NCI-H524 (cell line): ENCODE measurements at places on chromosomes 12 and 14.

- no peak for DNase-seq
These were observed 822.3 kb downstream of the LRFN5 start for GRCh38 chr14:42428996-42429395.

DNA sequence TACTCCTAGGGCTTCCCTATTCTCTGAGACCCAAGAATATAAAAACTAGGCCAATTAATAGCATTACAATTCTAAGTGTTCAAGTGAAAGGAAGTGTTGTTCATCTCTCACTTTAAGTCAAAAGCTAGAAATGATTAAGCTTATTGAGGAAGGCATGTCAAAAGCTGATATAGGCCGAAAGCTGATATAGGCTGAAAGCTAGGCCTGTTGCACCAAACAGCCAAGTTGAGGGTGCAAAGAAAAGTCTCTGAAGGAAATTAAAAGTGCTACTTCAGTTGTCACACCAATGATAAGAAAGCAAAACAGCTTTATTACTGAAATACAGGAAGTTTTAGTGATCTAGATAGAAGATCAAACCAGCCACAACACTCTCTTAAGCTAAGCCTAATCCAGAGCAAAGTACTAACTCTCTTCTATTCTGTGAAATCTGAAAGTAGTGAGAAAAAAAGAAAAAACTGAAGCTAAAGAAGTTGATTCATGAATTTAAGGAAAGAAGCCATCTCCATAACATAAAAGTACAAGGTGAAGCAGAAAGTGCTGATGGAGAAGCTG lies 68.9 kb downstream of the SLC6A15 start:
- DNase-seq, result no peak

- DNase-seq, result no peak
These were observed 89.0 kb upstream of the TRAF3 start for GRCh38 chr14:102688290-102688689.

- DNase-seq, result no peak
These were observed 19.0 kb downstream of the DIP2B start for GRCh38 chr12:50523772-50524171.

GRCh38 chr12:40473962-40474361 lies 218.3 kb upstream of the CNTN1 start:
- DNase-seq, result no peak

GRCh38 chr12:46453428-46453827 lies 80.9 kb upstream of the SLC38A2 start:
- no peak for DNase-seq

DNA sequence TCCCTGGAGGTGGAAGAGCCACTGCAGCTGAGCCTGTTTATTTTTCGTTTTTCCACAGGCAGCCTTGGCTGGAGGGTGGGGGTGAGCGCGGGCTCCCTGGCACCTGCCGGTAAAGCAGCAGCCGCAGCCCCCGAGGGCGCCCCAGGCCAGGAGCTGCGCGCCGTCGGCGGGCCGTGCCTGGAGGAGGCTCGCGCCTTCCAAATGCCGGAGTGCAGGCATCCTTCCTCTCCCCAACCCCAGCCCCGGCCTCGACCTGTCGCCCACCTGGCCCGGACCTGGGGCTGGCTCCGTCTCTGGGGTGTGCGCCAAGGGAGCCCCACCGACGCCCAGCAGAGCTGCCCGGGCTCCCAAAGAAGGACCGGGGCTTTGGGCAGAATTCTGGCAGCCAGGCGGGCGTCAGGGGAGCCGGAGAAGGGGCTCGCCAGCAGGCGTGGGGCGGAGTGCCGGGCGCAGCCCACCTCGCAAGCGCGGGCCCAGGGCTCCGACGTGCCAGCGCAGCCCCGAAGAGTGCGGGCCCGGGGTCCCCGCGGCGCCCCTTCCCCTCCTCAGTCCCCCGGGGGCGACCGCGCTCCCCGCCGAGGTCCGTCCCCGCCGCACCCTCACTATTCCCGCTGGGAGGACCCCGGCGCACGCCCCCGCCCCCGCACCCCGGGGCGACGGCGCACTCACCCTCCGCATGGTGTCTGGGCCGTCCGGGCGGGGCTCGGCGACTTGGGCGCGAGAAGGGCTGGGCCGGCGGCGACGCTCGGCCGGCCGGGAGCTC lies 130.3 kb downstream of the NDUFA12 start:
- DNase-seq, result peak; percentile 34

- DNase-seq, result no peak
These were observed 3.7 kb upstream of the ZNF384 start for GRCh38 chr12:6692888-6693287.

GRCh38 chr12:108162207-108162606 lies 33.1 kb downstream of the WSCD2 start:
- DNase-seq, result no peak

DNA sequence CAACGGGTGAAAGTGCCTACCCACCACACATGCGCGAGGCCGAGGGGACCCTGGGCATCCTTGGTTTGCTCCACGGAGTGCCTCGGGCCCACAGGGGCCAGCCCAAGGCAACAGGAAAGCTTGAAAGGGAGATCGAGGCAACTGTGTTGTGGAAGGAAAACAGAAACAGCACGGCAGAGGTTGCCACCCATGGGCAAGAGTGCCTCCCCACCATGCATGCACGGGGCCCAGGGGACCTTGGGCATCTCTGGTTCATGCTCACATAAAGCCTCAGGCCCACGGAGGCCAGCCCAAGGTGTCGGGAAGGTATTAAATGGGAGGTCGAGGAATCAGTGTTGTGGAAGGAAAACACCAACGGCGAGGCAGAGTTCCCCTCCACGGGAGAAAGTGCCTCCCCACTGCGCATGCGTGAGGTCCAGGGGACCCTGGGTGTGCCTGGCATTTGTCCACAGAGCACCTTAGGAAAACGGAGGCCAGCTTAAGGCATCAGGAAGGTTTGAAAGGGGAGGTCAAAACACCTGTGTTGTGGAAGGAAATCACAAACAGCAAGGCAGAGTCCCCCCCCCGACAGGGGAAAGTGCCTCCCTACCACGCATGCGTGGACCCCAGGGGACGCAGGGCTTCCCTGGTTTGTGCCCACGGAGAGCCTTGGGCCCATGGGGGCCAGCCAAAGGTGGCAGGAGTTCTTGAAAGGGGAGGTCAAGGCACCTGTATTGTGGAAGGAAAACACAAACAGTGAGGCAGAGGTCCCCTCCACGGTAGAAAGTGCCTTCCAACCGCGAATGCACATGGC lies 367.3 kb downstream of the ALG10 start:
- no peak for DNase-seq

- DNase-seq, result no peak
These were observed 122.7 kb upstream of the LMNTD1 start for GRCh38 chr12:25675808-25676207.

- no peak for DNase-seq
These were observed 24.8 kb downstream of the CALM1 start for GRCh38 chr14:90421632-90422020.

DNA sequence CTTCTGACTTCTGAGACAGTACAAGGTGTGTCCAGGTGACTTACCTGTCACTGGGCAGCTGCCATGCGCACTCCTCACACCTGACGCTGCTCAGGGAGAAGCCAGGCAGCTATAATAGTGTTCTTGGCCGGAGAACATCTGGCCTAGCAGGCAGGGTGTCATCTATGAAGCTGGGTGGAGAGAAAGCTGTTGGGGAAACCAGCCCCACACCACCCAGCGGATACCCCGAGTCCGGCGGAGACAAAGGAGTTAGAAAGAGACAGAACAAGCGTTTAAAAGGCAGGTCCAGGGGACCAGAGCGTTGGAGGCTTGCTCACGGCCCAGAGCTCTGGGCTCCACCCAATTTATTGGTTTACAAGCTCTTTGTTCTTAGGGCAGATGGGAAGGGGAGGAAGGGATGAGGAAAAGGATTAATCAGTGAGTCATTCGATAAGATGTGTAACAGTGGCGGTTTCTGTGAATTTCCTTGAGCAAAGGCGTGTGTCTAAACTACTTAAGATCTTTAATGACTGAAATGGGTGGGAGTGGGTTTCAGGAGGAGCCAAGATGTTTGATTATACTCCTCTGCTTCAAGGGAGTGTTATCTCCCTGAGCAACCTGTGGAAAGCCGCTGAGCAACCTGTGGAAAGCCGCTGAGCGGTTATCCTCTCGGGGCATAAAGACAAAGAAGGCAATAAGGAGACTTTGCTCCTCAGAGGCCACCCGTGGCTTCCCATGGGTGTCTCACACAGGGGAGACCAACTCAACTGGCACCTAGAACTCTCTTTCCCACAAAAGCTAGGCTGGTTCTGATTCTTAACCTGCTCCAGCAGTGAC lies at the start of gene GALNT8:
TSS of gene GALNT8 (plus strand) at position 580 of the 816 bp plus-strand sequence. CDS start 278 bp downstream, outside the sequence.
- peak; percentile 12 for DNase-seq

- no peak for DNase-seq
These were observed 4.9 kb upstream of the NUDT14 start for GRCh38 chr14:105185973-105186372.

GRCh38 chr14:60789656-60790055 lies 55.1 kb downstream of the MNAT1 start:
- no peak for DNase-seq

DNA sequence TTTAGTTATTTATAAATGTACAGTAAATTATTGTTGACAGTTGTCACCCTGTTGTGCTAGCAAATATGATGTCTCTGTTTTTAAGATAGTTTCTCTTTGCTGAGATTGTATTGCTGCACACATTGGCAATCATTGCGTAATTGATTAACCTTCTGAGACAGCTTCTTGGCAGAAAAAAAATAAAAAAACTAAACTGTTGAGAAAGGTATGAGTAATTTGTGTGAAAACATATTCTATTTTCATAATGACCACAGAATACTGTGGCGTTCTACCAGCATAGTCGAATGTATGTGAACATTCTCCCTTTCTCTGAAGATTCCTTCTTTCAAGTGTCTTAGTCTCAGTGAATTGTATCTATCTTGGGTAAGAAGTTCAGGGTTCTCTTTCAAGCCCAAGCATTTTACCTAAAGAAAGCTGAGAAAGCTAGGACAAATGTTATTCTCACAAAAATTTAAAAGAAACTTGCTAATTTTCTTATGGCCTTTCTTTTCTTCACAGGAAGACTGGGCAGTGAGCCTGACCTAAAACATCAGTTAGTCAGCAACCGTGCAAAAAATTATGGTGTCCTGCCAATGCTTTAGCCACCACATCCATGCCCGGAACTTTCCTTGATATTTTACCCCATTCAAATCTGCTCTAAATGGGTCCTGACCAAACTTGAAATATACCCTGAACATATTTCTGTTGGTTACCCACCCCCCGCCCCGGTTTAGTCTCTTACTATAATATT lies 69.0 kb upstream of the REP15 start:
- no peak for DNase-seq

DNA sequence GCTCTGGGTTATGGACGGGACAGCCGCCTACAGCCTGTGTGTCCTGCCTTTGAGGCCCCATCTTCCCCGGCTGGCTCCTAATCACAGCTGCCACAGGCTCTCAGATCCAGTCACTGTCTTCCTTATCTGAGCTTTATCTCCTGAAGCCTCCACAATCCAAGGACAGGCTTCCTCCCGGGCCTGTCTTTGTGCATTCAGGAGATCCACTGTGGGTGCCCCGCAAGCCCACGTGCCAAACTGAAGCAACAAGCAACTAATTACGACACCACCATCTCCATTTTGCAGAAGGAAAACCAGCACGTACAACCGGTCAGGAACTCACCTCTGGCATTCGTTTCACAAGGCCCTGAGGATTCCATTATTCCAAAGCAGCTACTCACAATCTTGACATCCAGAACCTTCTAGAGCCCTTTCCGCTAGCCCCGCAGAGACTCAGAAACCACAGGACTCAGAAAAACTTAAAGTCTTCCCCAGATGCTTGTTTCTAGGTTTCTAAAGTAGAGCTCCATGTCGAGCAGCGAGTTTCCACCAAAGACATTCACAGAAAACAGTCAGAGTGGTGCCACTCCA lies 14.0 kb downstream of the SYNE3 start:
- DNase-seq, result no peak

DNA sequence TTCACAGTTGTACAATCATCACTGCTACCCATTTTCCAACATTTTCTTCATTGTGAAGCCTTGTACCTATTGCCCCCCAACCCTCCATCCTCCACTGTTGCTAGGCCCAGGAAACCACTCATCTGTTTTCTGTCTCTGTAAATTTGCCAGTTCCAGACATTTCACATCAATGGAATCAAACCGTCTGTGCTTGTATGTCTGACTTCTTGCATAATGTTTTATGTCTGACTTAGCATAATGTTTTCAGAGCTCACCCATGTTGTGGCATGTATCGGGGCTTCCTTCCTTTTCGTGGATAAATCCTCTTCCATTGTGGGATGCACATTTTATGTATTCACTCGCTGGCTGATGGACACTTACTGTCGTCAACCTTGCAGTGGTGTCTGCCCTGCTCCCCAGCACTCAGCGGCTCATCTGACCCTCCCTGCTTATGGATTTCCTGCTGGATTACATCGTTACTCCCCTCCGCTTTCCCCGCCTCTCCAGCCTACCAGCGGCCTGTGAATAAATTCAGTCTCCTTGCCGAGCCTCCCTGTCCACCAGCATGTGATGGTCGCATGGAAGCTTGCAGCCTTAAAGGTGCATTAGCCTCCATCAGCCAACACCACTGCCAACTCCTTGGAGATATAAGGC lies 727.6 kb upstream of the TMEM132C start:
- no peak for DNase-seq

DNA sequence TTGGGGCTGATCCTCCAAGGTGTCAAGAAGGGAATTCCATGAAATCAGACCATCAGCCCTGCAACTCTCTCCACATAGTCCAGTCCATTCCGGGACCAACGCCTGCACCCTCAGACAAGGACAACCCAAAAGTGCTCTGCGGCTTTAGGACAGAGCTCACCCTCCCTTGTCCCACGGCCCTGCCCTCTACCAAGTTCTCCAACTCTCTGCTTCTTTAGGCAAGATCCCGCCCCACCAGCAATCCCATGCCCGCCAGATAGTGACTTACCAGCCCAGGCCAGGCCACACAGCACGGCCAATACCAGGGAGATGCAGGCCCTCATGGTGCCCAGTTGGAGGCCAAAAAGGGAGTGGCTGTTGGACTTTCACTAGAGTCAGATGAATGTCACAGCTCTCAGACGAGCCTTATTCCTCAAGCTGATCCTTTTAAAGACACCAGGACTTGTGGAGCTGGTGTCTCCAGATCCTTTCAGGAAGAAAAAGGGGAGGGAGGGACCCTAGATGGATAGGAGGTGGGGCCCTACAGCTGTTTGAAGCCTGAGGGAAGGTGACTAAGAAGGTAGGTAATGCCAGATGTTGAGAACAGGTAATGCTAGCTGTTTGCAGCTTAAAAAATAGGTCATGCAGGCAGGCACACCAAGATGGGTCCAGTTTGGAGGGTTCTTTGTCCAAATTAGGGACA lies at the start of gene ENDOU:
TSS of gene ENDOU (minus strand) at position 400 of the 682 bp plus-strand sequence. CDS start at position 323, 77 bp downstream.
- DNase-seq, result no peak

GRCh38 chr14:99619835-99620834 lies 16.1 kb upstream of the CCDC85C start:
- peak; percentile 80 for DNase-seq

DNA sequence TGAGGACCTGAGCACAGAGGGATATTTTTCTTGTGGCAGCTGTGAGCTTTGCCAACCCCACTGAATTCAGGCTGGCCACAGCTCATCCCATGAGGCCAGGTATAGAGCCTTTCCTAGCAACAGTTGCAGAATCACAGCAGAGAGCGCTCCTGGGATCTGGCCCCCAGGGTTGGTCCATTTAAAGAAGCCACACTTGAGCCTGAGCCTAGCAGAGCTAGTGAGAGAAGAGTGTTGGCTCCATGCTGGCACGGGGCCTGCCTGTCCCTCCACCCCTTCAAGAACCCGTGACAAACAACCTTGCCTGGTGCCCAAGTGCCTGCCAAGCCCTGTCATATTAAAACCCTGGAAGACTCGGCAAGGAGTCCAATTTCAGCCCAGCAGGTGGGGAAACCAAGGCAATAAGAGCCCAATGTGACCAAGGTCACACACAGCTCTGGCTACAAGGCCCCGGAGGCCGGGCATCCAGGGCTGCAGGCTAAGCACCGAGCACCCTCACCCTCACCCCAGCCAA lies 91.6 kb downstream of the LRRC74A start:
- no peak for DNase-seq
